Esophagus squamous epithelium (tissue), 5 donors: ENCODE measurements at places on chromosomes 1 and 21. TPM values are rescaled to one million over a fixed set of nuclear protein-coding genes. Genes with fewer than 3 reads are reported as not detected.

Gene FCN3
- total RNA-seq = 3.0 TPM

Gene AMY2A
- total RNA-seq = 3.2 TPM

Gene SPRR1B
- 3,090 TPM for total RNA-seq

DNA sequence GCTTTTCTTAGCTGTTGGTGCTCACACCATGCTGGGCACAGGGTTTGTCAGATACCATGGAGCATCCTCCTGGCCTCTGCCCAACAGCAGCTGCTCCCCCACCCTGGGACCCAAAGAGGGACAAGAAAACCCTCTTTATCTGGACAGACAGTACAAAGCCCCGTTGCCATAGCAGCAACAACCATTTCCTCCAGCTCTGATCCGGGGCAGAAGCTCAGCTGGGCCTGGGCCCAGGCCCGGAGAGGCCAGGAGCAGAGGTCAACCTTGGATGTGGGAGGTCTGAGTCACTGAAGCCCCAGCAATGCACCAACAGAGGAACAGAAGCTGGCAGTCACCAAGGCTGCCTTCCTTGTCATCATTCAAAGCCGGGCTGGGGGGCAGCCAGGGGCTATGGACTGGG is 228.4 kb upstream of the POU3F1 start:
- DNase-seq = no peak

DNA sequence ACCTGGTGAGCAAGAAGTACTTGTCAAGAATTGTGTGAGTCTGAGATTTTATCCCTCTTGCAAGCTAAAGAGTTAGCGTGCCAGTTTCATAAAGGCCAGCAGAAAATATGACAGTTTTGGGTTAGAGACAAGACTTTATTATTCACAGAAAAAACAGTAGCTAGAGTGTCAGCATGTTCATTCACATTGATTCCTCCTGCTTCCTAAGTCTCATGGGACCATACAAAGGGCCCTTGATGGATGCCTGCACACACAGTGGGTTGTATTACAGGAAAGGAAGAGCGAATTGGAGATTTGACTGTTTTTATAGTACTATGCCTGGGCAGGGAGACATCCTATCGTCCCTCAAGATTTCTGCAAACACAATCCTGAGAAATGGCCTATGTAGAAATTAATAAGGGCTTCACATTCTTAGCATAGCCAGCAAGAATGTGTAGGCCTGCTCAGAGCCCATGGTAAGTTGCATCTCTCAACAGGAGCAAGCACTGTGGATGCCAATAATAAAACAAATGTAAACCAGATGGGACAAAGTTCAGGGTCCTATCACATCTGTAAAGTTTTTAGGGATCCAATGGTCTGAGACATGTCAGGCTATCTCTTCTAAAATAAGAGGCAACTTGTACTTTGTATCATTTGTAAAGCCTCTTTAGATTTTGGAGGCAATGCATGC is 4.0 kb upstream of the ASPM start:
- no peak for DNase-seq

- no peak for DNase-seq
Observed at GRCh38 chr1:71232786-71233185, 152.0 kb upstream of the ZRANB2 start.

DNA sequence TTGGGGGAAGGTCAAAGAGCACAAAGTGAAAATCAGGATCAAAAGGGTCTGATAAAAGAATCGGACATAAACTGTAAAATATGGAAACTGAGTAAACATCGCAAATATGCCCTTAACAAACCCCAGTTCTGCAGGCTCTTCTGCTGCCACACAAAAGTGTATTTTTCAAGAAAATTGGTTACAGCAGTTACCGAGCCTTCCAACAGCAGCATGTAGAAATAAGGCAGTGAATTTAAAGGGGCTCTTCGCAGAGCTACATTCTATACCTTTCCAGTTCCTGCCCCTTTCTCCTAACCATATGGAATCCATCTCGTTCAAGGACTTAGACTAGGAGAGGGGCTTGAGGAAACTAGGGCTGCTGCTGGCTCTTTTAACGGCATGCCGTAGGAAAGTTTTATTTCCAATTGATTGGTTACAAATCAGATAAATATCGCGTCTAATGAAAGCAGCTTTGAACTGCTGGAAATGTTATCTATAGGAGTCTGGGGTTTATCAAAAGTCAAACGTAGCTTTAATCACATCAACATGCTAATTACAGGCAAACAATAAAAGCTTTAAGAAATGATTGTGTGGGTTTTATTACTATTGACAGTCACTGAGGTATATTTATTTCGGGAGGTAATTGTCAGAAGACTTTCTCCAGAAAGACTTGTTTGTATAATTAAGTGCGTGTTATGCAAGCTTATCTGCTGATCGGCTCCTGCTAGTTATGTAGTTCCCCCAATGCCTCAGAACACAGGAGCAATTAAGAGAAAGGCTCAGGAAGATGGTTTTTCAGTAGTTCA is 59.1 kb downstream of the GORAB start:
- no peak for DNase-seq

- no peak for DNase-seq
Observed at GRCh38 chr21:46050668-46051378, 47.1 kb upstream of the COL6A2 start.

DNA sequence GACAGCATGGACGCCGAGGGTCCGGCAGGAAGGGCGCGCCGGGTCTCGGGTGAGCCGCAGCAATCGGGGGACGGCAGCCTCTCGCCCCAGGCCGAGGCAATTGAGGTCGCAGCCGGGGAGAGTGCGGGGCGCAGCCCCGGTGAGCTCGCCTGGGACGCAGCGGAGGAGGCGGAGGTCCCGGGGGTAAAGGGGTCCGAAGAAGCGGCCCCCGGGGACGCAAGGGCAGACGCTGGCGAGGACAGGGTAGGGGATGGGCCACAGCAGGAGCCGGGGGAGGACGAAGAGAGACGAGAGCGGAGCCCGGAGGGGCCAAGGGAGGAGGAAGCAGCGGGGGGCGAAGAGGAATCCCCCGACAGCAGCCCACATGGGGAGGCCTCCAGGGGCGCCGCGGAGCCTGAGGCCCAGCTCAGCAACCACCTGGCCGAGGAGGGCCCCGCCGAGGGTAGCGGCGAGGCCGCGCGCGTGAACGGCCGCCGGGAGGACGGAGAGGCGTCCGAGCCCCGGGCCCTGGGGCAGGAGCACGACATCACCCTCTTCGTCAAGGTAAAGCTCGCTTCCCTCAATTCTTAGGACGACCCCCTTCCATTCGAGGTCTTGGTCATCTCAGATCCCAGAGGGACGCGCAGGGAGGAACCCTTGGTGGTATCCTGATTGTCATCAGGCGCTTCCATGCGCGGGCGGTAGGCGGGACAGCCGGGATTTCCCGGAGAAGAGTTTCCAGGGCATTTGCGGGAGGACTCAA is 1.6 kb downstream of the CLIC6 start:
- DNase-seq = no peak

- no peak for DNase-seq
Observed at GRCh38 chr1:203295796-203296195, 9.5 kb upstream of the BTG2 start.

GRCh38 chr1:156247460-156248322 is at the start of gene PAQR6:
PAQR6 (minus strand) TSS chr1:156248056; CDS start chr1:156246731, 1,325 bp downstream.
- DNase-seq = no peak

DNA sequence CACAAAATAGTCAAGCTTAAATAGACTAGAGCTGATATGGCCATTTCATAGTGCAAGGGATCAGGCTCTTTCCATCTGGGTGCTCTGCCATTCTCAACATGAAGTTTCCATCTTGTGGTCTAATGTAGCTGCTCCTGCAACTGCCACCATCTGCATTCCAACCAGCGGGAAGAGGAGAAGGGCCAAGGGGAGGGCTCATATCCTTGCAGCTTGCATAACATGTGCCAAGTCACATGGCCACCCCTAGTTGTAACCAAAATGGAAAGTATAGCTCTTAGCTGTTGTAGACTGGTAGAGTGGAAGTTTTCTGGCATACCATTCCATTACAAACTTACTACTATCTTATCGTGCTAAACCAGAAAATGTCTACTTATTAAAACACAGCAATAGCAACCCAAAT is 38.9 kb upstream of the IVNS1ABP start:
- DNase-seq = no peak

- no peak for DNase-seq
Observed at GRCh38 chr1:223011505-223011856, 131.6 kb downstream of the TLR5 start.

- DNase-seq = no peak
Observed at GRCh38 chr1:80582980-80583379, 1217.8 kb upstream of the ADGRL2 start.

DNA sequence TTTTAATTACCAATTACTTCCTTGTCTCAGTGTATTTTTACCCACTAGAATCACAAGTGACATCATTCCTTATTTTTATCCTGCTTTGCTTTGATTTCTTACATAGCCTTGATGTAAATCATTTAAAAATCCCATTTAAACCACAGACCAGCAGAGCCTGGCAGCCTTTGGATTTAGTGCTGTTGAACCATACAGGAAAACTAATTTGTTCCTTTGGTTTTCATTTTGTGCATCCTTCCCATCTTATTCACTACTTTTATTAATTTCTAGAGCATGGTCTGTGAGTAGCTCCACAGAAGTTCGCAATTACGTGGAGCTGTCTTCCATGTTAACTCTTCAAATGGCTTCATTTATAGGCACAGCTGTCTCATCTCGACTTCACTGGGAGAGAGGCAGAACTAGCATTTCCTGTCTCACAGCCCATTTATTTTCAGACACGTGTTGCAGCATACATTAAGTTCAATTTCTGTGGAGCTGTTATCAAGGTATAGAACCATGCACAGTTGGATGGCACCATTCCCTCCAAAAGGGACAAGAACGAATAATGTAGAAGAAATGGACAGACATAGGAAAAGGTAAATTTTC is 235.3 kb downstream of the MRPL39 start:
- DNase-seq = no peak

DNA sequence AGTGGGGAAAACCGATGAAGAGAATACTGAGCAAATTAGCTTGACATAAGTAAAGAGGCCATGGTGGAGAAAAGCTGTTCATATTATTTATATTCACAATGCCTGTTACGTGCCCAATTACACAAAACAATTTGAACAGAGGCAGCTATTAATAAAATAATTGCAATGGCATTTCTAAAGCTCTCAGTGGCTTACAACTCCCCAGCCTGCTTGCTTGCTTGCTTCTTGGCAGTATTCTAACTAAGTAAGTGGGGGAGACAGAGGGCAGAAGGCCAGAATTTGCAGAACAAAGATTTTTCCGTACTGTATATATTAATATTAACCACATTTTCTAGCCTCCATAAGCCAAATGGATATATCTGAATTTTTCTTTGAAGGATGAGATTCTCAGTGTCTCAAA is 12.9 kb downstream of the PTPN14 start:
- no peak for DNase-seq
